Activated CD4-positive, alpha-beta T cell treated with anti-CD3 and anti-CD28 coated beads, Interleukin-2, Interleukin-4, amounts not matched to agents 100 ng/mL and 50 ng/mL, durations not matched to agents 16 hours and 8 hours (primary cell): ENCODE measurements at places on chromosomes 11 and 22.

DNA sequence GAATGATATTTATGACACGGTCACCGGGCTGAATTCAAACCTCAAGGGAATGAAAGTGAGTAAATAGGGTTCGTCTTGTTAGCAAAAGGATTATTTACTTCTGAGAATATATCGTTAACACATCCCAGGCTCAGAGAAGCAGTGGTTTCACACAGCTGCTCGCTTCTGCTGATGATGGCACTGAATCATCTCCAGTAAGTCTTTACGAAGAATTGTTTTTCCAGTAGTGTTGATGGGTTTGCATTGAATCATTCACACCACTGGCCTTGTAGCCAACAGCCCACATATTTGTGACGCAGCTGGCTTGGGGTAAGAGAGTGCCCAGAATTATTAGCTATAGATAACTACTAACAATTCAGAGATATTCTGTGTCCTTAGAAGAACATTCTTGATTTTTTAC, 236.3 kb downstream of the CADM1 start:
- no peak for DNase-seq

- DNase-seq: no peak
Observed at GRCh38 chr22:20853236-20853660, 5.4 kb downstream of the PI4KA start.

DNA sequence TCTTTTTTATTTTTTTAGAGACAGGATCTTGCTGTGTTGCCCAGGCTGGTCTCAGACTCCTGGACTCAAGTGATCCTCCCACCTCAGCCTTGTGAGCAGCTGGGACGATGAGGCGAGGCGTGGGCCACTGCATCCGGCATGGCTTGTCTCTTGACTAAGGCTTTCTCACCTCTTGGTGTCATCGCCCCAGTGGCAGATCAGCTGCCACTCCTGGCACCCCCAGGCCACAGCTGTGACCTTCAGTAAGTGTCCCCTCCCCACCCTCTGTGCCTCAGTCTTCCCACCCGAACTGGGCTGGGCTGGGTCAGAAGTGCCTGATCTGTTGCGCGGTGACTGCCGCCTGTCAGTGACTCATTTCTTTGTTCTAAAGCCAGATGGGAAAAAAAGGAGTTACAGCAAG, 3.6 kb downstream of the SYNGR1 start:
- no peak for DNase-seq

GRCh38 chr11:11467312-11467711, 114.3 kb upstream of the CSNK2A3 start:
- DNase-seq: no peak

GRCh38 chr11:82854242-82854641, 46.0 kb downstream of the PRCP start:
- no peak for DNase-seq

DNA sequence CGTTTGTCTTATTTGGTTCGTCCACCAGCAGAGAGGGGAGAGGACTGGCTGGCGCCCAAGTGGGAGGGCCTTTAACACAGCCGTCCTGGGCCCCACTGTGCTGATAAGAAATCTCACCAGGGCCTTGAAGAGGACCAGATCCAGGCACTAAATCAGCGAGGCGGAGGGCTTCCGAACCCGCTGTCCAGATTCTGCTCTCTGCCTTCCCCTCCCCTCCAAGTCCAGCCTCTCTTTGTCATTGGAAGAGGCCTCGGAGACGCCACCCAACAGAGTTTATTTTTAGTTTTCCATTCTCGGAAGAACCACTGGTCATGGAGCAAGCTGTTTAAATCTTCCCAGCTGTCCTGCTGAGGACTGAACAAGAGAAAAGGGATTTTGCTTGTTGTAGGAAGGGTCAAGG, 9.3 kb upstream of the FXYD6 start:
- DNase-seq: no peak

GRCh38 chr11:11622772-11623171, 967 bp upstream of the GALNT18 start:
- DNase-seq: no peak

DNA sequence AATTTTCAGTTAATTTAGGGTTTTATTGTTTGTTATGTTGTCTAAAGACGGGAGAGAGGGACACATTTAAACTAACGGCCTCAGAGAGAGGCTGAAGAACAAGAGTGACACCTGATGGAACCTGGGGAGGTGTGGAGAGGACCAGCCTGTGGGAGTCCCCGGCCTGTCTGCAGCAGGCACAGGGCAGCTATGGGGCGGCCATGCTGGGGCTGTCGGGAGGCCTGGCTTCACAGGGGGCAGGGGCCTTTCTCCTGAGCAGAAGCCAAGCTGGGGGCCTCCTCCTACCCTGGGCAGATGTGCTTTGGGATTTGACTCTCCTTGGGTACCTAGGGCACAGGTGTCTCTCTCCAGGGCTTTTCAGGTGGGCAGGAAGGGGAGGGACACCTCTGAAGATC, 21.9 kb downstream of the RELT start:
- no peak for DNase-seq

DNA sequence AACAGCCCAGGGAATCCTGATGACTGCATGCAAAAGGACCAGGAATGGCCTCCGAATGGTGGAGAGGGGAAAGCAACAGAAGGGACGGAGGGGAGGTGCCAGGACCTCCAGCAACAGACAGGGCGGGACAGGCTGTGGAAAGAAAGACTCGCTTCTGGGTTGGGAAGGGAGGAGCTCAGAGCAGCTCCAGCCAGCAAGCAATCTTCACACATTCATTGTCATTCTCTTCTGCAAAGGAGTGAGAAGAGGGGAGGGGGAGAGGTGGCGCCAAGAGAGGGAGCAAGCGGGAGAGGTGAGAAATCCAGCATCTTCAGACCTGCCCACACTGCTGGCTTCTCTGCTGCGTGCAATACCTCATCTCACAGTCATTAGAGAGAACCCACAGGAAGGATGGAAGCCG, 509.0 kb downstream of the BUD13 start:
- no peak for DNase-seq

- no peak for DNase-seq
Observed at GRCh38 chr22:23755711-23756110, 1.5 kb upstream of the VPREB3 start.

- DNase-seq: no peak
Observed at GRCh38 chr11:113496026-113496651, 20.9 kb upstream of the DRD2 start.

DNA sequence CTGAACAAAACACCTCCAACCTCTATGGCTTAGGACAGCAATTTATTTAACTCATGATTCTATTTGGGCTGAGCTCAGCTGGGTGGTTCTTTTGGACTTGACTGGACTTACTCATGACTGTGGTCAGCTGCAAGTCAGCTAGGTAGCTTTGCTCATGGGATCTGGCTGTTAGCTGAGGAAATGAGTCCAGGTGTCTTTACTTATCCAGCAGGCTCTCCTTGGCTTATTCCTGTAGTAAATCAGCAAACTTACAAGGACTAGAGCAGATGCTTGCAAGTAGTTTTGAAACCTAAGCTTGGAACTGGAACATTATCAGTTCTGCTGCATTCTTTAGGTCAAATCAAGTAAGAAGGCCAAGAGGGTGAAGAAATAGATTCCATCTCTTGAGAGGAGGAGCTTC, 8.0 kb upstream of the HIKESHI start:
- DNase-seq: no peak

DNA sequence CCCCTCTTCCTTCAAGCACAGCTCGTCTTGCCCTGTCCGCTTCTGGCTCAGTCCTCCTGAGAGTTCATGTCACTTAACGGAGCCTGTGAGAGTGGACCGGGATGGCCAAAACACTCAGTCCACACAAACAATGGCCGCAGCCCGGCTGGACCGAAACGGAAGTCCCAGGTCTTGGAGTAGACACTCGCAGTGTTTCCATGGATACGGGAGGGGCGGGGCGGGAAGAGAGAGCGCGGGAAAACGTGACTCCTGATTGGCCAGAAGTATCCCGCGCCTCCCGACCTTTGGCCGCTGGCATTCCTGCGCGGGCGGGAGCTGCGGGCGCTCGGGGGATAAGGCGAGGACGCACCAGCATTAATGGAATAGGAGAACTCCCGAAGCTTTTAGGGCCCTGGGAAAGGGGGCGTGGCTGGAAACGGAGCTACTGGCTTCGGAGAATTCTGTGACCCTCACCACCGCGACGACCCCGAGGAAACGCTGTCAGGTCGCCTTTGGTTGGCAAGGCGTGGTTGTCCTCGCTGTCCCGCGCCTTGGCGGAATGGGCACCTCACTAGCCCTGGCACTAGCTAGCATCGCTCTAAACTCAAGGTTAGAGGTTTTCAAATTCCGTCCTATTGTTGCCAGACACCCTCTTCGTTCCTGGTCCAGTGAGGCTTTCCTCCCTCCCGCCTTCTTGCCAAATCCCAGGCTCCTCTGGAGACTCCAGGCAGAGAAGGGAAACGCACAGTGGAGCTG, at the start of the genes NLRP14 and ZNF214:
Gene NLRP14, plus strand, starts transcription at position 297 of the 735 bp plus-strand sequence. CDS start 18,108 bp downstream, outside the sequence.
Gene ZNF214, minus strand, starts transcription at position 164 of the 735 bp plus-strand sequence. CDS start 17,511 bp downstream, outside the sequence.
- no peak for DNase-seq

- DNase-seq: no peak
Observed at GRCh38 chr22:47198801-47199251, 436.4 kb downstream of the TBC1D22A start.

GRCh38 chr11:111795334-111795985, 29.3 kb upstream of the PPP2R1B start:
- no peak for DNase-seq

- no peak for DNase-seq
Observed at GRCh38 chr11:118194835-118195627, 18.6 kb upstream of the SCN2B start.

GRCh38 chr11:6237266-6237665, 1.6 kb upstream of the CNGA4 start:
- DNase-seq: no peak

DNA sequence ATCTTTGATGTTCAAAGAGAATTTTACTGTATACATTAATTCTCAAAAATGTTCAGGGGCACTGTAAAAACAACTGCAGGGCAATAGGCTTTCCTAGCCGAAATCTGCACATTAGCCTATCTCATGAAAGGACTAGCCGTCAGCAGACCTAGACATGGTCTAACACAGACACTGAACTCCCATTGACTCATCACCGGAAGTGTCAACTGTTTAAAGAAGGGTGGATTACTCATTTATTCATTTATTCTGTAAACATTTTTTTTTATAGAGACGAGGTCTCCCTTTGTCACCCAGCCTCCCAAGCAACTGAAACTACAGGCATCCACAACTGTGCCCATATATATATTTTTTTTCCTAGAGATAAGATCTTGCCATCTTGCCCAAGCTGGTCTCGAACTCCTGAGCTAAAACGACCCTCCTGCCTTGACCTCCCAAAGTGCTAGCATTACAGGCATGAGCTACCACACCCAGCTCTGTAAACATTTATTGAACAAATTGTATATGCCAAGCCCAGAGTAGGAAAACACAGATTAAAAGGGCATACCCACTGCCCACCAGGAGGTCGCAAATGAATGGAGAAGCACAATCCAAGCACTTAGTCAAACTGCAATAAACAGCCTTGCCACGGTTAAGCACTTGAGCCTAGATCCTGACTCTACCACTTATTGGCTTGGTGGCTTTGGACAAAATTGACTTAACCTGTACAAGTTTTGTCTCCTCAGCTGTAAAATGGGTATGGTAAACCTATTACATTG, 26.6 kb downstream of the RAB30 start:
- DNase-seq: peak; percentile 48

- DNase-seq: peak; percentile 32
Observed at GRCh38 chr22:27879923-27880322, 39.1 kb downstream of the PITPNB start.

GRCh38 chr22:44333847-44334635, 21.3 kb upstream of the SHISAL1 start:
- DNase-seq: no peak

DNA sequence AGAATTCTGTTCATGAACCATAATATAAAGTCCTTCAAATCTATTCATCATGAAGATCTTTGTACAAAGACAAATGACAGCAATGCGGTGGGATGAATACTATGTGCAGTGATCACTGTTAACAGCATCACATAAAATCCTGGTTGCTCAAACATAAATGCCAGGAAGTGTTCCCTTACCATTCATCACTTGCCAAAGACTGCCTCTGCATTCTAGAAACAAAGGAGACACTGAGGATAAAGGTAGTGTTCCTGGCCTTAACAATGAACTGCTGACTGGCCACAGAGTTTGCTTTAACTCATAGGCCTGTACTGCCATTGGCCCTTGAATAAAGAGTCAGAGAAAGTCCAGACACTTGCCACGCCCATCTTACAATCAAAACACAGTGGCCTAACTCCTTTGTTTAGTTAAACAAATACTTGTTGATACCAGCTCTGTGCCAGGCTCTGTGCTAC, 29.5 kb downstream of the C2CD3 start:
- no peak for DNase-seq

- no peak for DNase-seq
Observed at GRCh38 chr11:29318134-29318845, 698.5 kb downstream of the KCNA4 start.

GRCh38 chr11:124339396-124340141, 19.6 kb upstream of the OR8D2 start:
- DNase-seq: no peak

GRCh38 chr11:109956124-109956793, 136.9 kb upstream of the ZC3H12C start:
- DNase-seq: no peak

- DNase-seq: no peak
Observed at GRCh38 chr11:2673250-2673610, 26.6 kb downstream of the KCNQ1OT1 start.

- DNase-seq: no peak
Observed at GRCh38 chr22:45422237-45422983, 8.9 kb downstream of the RIBC2 start.

GRCh38 chr11:128394431-128395089, 192.8 kb downstream of the ETS1 start:
- DNase-seq: no peak

GRCh38 chr11:115302946-115303703, 201.1 kb downstream of the CADM1 start:
- DNase-seq: no peak

DNA sequence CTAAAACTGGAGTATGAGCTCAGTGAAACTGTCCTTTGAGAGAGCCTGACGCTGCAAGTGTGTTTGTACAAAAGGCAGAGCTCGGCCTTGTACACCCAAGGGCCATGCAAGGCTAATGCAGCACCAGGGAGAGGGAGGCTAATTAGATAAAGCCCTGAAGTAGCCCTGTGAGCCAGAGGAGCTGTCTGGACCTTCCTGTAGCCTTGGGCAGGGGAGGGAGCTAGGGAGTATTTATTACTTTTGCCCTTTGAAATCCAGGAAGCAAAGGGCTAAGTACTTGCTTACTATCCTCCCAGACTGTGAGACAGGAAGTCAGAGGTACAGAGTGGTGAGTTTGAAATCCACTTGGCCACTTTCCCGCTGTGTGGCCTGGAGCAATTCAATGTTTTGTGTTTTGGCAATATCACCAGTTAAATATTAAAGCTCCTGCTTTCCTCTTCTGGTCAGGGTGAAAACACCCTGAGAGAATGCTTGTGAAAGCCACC, 10.2 kb upstream of the LDHA start:
- DNase-seq: peak; percentile 34

DNA sequence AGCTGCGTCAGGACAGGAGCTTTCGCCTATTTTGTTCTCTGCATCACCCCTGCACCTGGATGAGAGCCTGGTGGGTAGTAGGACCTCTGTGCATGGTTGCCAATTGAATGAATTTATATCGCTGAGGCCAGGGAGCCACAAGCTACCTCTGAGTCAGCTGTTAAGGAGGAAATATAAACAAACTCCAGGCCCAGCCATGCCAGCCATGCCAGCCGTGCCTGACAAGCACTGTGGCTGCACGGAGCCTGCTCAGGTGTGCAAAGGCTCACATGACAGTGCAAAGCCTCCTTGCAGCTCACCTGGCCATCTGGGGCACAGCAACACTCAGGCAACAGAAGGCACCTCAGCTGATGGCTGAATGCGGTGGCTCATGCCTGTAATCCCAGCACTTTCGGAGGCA, 33.7 kb upstream of the LINC01488 start:
- no peak for DNase-seq
